ENCODE measurements at places on chromosomes 4 and X. TPM values are rescaled to one million over a fixed set of nuclear protein-coding genes. Genes with fewer than 3 reads are reported as not detected.

GRCh38 chr4:152415980-152416379, 119.9 kb downstream of the FBXW7 start:
- no peak overlapping the region for H3K4me3 ChIP-seq
- no peak overlapping the region for H3K27ac ChIP-seq
- no peaks in the 10 kb centered on the region for H3K27me3 ChIP-seq
- no peaks in the 10 kb centered on the region for H3K36me3 ChIP-seq
- peaks cover 14% of the 10 kb centered on the region for H3K4me1 ChIP-seq

GPR50 gene
- 4.4 TPM for total RNA-seq

CXCL5 gene
- total RNA-seq: 0.28 TPM

DNA sequence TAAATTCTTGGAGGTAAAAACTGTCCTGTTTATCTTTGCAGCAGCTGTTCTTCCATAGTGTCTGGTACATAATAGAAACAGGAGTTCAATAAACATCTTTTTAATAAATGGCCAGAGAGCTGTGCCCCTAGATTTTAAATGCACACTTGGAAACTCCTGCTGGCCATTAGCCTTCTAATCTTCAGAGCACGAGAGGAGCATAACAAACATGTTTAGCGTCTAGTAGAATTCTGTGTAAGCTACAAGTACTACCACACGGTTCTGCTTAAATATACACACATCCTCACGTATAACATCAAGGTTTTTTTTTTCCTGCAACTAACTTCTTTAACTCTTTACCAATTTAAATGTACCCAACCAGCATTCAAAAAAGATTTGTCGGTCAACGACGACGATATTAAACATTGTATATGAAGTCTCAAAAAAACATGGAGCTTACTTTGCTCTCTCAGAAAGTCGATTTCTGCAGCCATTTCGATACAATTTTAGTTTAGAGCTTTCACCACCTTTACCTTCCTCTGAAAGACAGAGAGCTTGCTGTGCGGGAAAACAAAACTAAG, 628 bp downstream of the SCLT1 start:
- H3K27ac ChIP-seq: no peak overlapping the region
- no peak overlapping the region for H3K4me3 ChIP-seq
- peaks cover 5% of the 10 kb centered on the region for H3K36me3 ChIP-seq
- H3K4me1 ChIP-seq: peaks cover 25% of the 10 kb centered on the region
- no peaks in the 10 kb centered on the region for H3K27me3 ChIP-seq
- DNase-seq: no peak

DNA sequence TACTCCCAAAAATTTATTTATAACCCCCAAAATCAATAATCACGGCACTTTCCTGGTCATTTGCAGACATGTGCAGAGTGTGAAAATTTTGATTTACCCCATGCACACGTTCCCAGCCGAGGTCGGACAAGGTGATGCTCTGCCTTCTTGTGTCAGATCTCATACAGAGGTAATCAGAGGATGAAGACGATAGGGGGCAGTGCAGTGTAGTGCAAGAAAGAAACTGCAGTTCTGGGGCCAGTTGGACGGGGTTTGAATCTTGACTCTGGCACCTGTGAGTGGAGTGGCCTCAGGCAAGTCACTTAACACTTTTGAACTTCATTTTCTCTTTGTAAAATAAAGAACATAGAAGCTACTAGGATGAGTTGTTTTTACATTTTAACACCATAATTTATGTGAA, 88.4 kb downstream of the FRMPD3 start:
- H3K27ac ChIP-seq: no peak overlapping the region
- peaks cover 7% of the 10 kb centered on the region for H3K4me1 ChIP-seq
- H3K36me3 ChIP-seq: peaks cover 3% of the 10 kb centered on the region
- peak; percentile 8 for DNase-seq
- H3K27me3 ChIP-seq: no peaks in the 10 kb centered on the region

HSFX1 gene
- total RNA-seq: 1.4 TPM

All from neural crest cell (in vitro differentiated cells).